ENCODE measurements at places on chromosomes 2 and 18.

DNA sequence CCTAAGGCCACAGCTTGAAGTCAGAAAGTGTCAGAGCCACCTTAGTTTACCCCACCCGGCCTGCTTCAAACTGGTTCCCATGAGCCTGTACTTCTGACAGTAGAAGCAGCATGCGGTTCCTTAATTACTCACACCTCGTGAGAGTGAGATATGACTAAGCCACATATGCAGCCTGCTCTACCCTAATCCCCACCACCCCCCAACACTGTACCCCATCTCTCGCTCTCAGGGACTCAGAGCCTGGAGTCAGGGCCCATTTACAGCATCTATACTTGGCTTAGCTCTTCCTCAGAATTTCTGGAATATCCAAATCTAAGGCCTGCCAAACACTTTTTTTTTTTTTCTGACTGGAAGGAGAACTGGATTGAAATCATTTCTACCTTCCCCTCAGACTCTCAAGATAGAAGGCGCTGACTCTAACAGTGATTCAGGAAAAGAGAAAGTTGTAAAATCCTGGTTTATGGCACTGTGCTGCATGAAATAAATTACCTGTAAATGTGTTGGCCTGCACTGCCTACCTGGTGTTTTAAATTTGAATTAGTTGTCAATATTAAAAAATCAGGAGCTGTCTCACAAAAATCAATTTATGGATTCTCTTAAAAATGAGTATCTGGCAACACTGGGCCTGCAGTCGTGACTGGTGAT is 360.0 kb downstream of the RND3 start:
- DNase-seq, result no peak

- no peak for DNase-seq
These were observed 291.8 kb upstream of the TNP1 start for GRCh38 chr2:217151509-217152206.

DNA sequence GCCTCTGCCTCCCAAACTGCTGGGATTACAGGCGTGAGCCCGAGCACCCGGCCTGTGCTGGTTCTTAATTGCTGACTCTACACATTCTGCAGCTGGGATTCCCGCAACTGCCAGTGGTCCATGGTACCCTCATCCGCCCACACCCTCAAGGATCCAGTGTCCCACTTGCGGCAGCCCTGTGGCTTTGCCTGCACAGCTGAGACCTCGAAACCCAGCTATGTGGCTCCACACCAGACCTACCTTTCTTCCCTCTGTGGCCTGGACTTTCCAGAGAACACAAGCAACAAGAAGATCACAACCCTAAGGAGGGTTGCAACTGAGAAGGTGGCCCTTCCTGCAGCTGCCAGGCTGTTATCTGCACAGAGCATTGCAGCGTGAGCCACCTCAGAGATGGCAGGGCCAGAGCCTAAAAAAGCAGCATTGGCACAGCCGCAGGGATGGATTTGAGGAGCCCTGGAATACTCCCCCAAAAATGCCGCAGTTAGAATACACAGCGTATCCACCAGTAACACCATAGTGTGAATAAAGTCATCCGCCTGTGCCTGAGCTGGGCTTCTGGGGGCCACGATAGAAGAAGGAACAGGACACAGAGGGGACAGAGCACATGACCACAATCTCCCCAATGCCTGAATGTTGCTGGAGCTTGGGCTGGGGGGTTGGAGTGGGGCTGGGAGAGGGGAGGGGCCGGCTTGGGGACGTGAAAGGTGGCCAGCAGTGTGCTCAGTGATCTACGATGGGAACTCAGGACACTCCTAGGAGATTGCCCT is 1.9 kb downstream of the GPR55 start:
- DNase-seq, result no peak

- no peak for DNase-seq
These were observed 202.2 kb downstream of the RNF152 start for GRCh38 chr18:61690418-61691138.

DNA sequence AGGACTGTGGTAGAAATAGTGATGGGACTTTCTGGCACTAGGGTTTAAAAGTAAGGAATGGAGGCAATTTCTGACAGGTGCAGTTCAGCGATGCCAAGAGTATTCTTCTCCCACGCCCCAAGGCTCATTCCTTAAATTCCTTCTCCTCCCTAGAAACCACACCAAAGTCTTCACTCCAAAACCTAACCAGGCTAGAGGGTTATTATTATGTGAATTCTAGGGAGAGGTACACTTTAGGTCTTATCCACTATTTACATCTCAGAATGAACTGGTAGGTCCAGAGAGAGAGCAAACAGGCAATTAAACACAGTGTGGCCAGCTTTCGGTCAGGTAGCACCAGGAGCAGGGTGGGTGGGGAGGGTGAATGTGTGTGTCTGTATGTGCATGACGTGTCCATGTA is 11.4 kb downstream of the IL1F10 start:
- no peak for DNase-seq

- no peak for DNase-seq
These were observed 94.5 kb upstream of the TMEM178A start for GRCh38 chr2:39571111-39571731.

DNA sequence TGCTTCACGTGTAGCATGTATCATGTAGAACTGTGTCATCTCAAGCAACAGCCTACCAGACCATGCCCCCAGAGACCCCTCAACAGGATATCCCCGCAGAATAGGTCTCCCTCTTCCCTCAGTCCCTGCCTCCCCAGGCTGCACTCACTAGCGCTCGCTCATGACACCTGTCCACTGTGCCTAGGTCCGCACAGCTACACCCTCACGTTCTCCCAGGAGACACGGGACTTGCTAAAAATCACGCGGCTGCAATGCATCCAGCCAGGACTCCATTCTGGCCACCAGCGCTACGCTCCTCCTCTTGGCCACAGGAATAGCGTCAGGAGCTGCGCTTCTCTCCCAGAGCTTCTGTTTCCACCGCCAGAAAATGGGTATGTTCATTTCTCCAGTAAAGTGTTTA is 2.5 kb downstream of the PXDN start:
- DNase-seq, result no peak

GRCh38 chr18:770583-770961 is 41.5 kb downstream of the YES1 start:
- DNase-seq, result no peak

Measured in D341Med (cell line).